OCI-M1 (cell line): ENCODE measurements at places on chromosomes 1 and 21.

- DNase-seq: no peak
Observed at GRCh38 chr1:36906555-36906954, 127.8 kb downstream of the GRIK3 start.

- DNase-seq: no peak
Observed at GRCh38 chr1:35448344-35448801, 108.8 kb downstream of the KIAA0319L start.

GRCh38 chr1:26723013-26723991, 27.5 kb downstream of the ARID1A start:
- peak; percentile 94 for DNase-seq

DNA sequence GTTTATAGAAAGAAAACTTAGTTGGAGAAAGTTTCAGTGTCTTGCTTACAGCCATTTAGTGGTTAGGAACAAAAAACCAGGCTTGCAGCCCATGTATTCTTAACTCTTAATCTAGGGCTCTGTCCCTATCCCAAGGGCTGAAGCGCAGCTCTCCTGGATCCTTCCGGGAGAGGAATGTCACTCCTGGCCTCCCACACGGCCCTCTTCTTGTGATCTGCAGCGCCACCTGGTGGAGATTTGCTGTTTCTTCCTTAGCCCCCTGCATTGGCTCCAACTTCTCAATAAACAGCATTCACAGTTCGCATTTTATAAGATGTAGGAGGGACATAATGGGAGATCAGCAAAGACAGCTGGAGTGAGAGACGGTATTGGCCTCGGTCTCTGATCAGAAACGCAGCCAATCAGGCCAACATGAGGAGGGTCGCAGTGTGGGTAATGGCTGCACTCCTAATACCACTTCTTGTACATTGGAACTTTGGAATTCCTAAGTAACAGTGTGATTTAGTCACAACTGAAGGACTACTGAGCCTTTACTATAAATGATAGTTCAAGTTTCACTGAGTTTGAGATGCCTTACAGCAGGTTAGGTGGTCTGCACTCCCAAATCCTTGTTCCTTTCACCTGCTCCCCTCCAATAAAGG, 283.4 kb downstream of the ASTN1 start:
- DNase-seq: peak; percentile 94

DNA sequence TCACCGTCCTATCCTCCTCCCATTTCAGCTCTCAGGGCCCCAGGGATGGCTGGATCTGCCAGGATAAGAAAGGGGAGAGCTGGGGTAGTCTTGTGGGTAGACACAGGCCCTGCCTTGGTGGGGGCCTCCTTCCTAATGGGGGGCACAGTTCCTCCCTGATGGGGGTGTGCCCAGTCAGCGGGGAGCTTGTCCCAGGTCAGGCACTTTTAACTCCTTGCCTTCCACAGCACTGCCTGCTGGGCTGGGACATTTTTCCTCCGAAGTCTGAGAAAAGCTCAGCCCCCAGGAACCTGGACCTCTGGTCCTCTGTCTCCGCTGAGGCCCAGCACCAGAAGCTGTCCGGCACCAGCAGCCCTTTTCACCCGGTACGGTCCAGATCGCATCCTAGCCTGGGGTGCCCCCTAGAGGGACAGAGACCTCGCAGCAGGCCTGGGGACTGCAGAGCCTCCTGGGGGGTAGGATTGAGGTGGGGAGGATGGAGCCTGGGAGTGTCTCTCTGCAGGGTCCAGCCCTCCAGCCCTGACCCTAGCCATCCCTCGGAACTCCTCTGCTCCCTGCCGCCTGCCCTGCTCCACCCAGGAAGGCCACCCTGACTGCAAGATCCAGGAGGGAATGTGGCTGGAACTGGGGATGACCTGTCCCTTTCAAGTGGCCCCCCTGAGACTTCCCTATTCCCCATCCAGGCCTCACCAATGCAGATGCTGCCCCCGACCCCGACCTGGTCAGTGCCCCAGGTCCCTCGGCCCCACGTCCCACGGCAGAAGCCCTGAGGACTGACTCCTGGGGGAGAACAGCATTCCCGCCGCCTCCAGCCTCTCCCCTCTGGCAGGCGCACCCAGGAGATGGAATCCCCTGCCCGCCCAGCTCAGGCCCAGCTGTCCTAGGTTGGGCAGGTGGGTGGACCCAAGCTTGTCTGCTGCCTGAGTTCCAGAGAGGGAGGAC, 12.0 kb downstream of the MIIP start:
- peak; percentile 56 for DNase-seq

DNA sequence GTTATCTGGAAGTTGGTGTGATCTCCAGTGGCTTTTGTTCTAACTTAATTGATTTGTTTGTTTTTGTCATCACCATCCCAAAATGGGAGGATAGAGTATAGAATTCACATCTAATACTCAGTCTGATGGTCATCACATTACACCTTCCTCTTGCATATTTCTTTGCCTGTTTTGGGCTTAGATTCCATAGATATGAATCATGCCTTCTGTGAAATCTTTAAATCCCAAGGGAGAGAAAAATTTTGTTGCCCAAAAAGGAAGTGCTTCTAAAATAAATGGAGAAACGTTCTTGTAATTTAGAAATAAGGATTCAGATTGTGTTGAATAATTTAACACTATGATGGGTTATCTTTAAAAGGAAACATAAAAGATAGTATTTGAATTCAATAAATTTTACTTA, 446.0 kb upstream of the LRRC7 start:
- DNase-seq: no peak

GRCh38 chr1:173164686-173165085, 42.4 kb downstream of the TNFSF4 start:
- no peak for DNase-seq

- no peak for DNase-seq
Observed at GRCh38 chr21:32702702-32703101, 25.1 kb downstream of the SYNJ1 start.

DNA sequence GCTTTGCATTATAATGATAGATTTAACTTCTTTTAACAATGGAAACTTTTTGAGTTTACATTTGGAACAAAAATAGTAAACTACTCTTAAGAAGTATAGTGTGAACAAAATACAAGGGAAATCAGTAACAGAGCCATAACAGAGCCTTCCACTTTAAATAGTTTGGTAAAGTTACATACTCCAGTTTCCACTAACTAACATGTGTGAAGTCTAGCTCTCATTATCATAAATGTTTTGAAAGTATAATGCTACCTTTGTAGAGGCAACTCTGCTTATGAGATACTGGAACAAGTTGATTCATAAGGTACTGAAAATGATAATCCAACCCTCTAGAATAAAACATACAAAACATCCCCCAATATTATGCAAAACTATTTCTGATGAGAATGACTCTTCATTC, 1155.1 kb upstream of the ADGRL2 start:
- no peak for DNase-seq

- DNase-seq: peak; percentile 70
Observed at GRCh38 chr1:88800382-88801051, 90.8 kb downstream of the GTF2B start.
